Effector CD8-positive, alpha-beta T cell (primary cell): ENCODE measurements at places on chromosomes 12 and 14.

- DNase-seq = no peak
Measured at GRCh38 chr12:27462151-27462694, 15.7 kb downstream of the SMCO2 start.

GRCh38 chr12:50309950-50310349, 26.6 kb upstream of the LIMA1 start:
- no peak for DNase-seq

- no peak for DNase-seq
Measured at GRCh38 chr12:24363177-24363754, 413.8 kb upstream of the SOX5 start.

- DNase-seq = no peak
Measured at GRCh38 chr14:84273181-84273580, 1256.8 kb upstream of the FLRT2 start.
